Lung (tissue), 17 donors: ENCODE measurements at places on chromosomes 6 and 20.

DNA sequence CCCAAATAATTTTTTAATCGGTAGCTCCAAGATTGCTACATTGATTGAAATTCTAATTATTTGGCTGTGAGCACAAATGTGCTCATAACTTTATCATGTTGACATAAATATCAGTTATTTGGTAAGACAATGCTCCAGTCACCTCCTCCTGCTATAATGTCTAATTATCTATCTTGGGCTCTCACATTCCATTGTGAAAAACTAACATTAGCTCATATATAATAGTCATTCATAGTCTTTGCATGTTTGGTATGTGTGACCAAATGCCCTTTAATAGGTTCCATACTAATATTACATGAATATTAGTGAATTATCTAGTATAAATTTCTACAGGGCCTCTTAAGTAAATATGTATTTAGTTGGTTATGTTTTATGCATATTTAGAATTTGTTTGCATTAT lies 185.6 kb upstream of the MCHR2 start:
- no peak for DNase-seq

DNA sequence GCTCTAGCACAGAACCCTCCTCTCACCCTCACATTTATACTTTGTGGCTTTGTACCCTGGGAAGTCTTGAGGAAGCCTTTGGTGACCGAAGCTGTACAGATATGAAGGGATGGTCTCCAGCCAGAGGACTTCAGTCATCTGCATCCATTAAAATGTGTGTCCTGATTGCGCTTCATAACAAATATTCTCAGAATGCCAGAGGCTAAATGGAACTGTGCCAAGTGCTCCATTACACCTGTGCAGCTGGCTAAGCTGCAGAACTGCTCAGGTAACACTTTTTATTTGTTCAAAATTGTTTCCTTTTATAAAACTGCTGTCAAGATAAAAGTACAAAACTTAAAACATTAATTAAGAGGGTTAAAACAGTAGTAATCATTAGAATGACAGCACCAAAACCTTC lies 22.3 kb downstream of the TPBG start:
- DNase-seq, result no peak

GRCh38 chr6:79158856-79159516 lies 75.5 kb downstream of the HMGN3 start:
- no peak for DNase-seq

GRCh38 chr20:59752101-59752586 lies 147.8 kb downstream of the PHACTR3 start:
- peak; percentile 31 for DNase-seq

GRCh38 chr20:51452734-51453365 lies 89.7 kb downstream of the NFATC2 start:
- no peak for DNase-seq

DNA sequence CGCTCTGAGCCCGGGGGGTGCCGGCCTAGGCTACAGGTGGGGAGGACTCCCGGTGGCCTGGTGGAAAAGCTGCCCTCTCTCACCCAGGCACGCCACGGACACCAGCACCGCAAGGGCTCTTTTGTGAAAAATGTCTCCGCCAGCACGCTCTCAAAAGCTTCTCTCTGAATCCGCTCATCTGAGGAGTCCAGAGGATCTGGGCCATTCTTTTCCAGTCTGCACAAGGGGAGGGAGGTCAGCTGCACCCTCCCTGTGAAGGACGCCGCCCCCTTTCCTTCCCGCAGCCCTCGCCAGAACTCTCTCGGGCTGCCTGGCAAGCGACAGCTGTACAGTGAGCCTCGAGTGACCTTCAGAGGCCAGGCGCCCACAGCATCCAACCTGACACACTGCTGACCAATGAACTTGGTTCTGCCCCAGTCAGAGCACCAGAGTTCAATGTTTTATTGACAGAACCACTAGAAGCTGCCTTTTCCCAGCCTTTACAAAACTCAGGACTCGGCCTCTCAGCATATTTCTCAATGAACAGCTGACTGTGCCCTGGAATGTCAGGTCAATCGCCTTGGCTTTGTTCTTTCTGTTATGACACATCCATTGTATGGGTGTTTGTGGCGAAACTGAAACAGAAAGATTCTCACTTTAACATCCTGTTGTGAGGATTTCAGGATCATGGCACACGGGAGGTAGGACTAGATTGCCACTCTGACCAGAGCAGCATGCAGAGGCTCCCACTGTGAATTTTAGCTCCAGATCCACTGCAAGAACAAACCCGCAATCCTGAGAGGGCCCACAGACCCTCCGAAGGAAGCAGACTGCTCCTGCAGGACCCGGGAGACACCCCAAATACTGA lies 26.7 kb downstream of the SERPINB9 start:
- peak; percentile 88 for DNase-seq

DNA sequence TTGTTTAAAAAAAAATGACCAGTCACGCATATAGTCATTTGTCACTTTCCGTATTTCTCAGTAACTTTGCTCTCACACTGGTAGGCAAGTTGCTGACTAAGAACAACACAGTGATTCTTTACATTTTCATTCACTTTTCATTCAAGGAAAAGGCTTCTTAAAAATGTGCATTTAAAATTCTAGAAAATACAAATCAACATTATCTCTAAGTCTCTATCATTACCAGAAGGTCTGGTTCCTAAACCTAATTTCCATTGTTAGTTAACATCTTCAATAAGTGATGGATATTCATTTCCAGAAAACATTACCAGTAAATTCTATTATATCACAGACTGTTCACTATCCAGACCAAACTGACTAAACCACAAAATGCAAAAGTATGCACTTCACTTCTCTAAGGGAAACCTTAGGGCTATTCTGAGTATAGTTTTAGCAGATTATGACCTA lies 115.3 kb downstream of the AHI1 start:
- DNase-seq, result no peak

GRCh38 chr20:1874450-1875182 lies 20.6 kb upstream of the SIRPA start:
- DNase-seq, result no peak

- DNase-seq, result no peak
Observed at GRCh38 chr6:6635869-6636268, 47.3 kb downstream of the LY86 start.

DNA sequence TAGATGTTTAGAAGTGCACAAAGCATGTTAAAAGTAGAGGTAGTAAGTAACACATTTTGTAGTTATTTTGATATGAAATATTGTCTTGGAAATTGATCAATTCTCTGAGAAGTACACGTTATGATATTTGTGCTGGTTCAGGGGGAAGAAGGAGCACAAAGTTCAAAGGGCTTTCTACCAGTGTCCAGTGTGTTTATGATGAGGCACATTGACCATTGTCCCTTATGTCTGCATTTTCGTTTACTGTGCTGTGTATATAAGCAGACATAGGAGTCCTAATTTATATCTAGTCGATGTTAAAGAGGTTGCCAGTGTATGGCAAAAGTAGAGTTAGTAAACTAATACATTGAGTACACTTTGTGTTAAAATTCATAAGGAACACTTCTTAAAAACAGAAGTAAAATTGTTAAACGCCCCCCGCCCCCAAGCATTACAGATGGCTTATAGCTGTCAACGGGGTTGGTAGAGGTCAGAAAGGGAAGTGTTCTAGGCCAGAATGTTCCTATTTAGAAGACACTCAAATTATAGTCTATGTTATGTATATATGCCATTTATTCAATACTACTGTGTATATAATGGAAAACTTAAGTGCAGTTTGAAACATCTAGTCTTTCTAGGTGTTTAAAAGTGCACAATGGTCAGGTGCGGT lies 13.3 kb upstream of the HMGN4 start:
- no peak for DNase-seq

GRCh38 chr6:108562503-108562993 lies 1.8 kb downstream of the FOXO3 start:
- peak; percentile 74 for DNase-seq

DNA sequence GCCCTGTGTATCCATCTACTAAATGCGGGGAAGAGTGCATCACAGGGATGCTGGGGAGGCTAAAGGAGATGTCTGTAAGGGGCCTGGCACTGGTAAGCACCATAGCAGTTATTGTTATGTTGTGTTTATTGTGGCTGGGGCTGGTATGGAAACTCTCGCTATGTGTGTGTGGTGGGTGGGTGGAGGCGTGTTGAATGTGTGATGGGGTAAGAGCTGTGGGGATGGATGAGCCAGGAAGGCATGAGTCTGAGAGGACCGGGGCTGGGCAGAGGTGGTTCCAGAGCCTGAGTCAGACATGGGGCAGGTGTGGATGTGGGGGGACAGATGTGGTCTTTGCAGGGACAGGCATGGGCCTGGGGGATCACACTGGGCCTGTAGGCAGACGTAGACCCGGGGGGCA lies 88.1 kb downstream of the GRM4 start:
- DNase-seq, result no peak

DNA sequence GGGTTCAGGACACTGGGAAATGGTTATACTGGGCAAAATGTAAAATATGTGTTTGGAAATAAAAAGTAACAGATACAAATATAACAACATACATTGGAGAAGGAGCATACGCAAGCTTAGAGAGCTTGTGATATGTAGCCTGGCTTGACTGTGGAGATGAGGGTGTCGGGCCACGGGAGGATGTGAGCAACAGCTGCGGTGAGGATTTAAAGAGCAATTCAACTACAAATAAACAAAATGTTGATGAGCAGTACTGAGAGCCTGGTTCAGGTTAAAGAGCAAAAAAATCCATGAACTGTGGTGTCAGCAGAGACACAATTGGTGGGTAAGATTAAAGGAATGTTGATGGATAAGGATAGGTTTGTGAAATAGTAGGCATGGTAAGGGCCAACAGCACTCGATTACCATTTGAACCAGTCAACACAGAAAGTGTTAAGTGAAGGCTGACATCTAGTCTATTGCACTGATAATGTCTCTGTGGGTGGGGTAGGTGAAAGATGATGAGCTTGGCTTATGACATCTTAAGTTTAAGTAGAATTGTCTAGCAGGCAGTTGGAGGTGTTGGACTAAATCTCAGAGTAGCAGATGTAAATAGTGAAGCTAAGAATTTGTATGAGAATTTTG lies 723.2 kb downstream of the EPM2A start:
- no peak for DNase-seq

GRCh38 chr6:132041706-132042105 lies 90.5 kb upstream of the CCN2 start:
- DNase-seq, result no peak

DNA sequence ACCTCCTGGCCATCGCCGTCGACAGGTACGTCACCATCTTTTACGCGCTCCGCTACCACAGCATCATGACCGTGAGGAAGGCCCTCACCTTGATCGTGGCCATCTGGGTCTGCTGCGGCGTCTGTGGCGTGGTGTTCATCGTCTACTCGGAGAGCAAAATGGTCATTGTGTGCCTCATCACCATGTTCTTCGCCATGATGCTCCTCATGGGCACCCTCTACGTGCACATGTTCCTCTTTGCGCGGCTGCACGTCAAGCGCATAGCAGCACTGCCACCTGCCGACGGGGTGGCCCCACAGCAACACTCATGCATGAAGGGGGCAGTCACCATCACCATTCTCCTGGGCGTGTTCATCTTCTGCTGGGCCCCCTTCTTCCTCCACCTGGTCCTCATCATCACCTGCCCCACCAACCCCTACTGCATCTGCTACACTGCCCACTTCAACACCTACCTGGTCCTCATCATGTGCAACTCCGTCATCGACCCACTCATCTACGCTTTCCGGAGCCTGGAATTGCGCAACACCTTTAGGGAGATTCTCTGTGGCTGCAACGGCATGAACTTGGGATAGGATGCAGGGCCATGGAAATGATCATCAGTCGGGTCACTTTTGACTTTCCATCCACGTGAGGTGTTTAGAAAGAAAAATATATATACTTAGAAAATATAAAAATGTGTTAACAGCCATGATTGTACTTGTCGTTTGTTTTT lies 868 bp downstream of the MC3R start:
- peak; percentile 31 for DNase-seq

DNA sequence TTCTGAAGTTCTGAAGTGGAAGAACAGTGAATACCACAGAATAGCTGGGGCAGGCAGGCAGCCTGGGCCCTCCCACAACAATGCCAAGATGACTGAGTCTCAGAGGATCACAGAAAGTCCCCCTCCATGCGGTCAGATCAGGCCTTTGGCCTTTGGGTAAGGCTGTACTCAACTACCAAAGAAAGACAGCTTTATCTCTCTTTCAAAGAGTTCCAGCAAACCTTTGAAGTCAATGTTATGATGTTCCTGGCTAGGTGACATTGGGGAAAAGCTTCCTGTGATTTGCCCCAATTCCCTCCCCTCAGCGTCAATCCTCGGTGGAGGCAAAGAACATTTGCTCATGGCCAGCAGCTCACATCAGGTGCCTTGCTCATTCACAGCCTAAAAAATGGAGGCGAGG lies 10.7 kb upstream of the FBXO9 start:
- no peak for DNase-seq

DNA sequence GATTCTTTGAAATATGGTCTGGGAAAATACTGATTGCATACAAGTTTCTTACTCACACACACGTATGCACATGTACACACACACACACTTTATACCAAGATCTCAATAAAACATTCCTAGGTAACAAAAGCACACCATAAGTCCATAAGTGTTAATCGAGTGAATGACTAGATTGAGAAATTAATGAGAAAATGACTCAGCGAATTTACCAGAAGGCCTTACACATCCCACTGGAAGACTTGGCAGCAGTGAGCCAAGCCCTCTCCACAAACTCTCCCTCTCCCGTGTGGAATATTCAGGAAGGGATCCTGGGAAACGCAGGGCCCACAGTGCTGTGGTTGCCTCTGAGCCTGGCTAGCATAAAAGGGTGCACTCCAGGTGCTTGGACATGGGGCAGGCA lies 227.2 kb downstream of the LY86 start:
- no peak for DNase-seq

- DNase-seq, result no peak
Observed at GRCh38 chr6:63824722-63825121, 189.1 kb downstream of the PHF3 start.

DNA sequence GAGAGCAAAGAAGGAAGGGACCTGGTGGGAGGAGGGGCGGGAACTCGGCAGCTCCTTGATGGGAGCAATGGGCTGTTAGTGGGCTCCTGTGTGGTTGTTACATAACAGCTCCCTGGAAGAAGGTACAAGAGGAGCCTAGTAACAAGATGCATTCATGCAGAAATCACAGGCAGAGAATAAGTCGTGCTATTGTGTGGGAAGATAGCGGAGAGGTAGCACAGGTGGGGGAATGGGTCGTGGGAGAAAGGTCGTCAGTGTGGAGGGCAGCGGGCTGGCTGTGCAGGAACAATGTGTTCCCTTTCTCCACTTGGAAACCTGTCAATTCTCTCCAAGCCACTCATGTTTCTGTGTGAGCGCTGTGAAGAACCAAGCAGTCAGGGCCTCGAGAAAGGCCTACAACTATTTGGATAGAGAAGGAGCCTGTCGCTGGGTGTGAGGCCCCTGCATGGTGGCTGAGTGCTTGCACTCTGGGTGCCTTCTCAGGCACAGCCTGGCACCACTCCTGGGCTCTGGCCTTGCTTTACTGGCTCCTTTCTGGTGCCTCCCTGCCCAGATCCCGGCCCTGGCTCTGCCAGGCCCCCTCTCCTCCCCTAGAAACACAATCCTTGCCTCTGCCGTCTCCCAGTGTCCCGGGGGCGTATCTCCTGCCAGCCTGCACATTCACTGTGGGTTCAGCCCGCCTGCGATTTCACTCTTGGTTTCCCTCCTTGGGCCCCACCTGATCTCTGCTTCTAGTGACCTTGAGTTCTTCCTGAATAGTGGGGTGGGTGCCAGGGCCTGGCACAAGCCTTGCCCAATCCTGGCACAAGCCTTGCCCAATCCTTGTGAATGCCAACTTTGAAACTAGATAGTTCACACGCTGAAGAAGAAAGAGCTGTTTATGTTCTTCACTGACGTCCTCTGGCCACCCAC lies 7.4 kb upstream of the FGD2 start:
- DNase-seq, result peak; percentile 20

- DNase-seq, result no peak
Observed at GRCh38 chr20:23063581-23063980, 14.1 kb upstream of the THBD start.

GRCh38 chr6:36023996-36024795 lies at the start of gene SLC26A8:
TSS of gene SLC26A8 (minus strand) at chr6:36024641. CDS start at chr6:36019707, 4,934 bp downstream.
- DNase-seq, result no peak
